ENCODE measurements at places on chromosomes 12 and 14. TPM values are rescaled to one million over a fixed set of nuclear protein-coding genes. Genes with fewer than 3 reads are reported as not detected.

OR4E2 gene
- total RNA-seq: not detected

C1R gene
- total RNA-seq: 104 TPM

DNAI7 gene
- 0.23 TPM for total RNA-seq

CATSPERB gene
- not detected for total RNA-seq

JDP2 gene
- total RNA-seq: 31.9 TPM

IL26 gene
- total RNA-seq: not detected

SAMD15 gene
- 2.1 TPM for total RNA-seq

SMOC1 gene
- total RNA-seq: 0.12 TPM

LRRC10 gene
- not detected for total RNA-seq

DUSP6 gene
- total RNA-seq: 2.7 TPM

KLRK1 gene
- not detected for total RNA-seq

PLEKHG7 gene
- total RNA-seq: not detected

ADAMTS20 gene
- total RNA-seq: 0.04 TPM
